HS-5 (cell line): ENCODE measurements at places on chromosomes 1 and 21.

- DNase-seq, result peak; percentile 46
Observed at GRCh38 chr21:36773117-36773516, 74.2 kb downstream of the SIM2 start.

DNA sequence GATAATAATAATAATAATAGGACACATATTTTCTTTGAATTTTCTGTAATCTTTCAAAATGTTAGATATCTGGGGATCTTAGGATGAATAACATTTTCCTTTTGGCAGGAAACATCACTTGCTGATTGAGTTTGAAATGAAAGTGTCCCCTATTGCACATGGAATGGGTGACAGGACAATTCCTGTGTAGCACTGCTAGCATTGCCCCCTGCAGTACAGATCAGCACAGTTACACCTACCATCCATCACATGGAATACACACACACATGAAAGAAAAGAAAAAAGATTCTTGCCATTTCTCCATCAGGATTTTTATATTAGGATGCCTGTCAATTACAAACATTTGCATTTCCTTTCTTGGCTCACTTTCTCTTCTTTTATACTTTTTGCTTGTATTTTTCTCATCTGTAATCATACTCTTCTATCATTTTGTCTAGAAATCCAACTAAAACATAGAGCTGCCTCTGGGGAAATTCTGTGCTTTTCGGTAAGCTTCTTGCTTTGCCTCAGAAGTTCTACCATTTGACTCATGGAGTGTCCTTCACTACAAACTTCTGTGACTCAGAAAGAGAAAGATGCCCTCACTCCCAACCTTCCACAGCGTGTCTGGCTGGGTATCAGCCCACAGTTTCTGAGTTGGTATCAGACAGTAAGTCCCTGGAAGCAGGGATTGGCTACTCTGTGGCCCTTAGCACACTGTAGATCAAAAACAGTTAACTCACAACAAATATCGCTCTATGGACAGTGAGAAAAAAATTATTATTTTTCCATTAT lies 641.2 kb downstream of the PTPRC start:
- DNase-seq, result no peak

GRCh38 chr1:17233675-17234320 lies 15.1 kb upstream of the PADI3 start:
- DNase-seq, result peak; percentile 90

DNA sequence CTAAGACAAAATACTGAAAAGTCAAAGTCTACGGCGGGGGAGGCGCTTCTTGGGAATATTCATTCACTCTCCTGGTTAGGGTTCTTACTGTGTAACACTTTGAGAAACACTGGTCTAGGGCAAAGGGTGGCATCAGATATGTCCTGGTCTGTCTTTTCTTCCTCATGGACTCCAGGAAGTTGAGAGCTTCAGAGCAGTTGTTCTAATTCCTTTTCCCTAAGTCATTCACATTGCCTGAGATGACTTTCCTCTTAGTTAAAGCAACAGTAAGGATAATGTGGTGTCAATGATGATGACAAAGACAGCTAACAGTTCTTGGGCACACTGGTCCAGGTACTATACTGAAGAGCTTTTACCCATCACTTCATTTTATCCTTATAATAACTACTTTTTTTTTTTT lies 27.0 kb downstream of the FGGY start:
- peak; percentile 2 for DNase-seq

GRCh38 chr1:29096231-29096886 lies 27.3 kb downstream of the TMEM200B start:
- DNase-seq, result no peak

- DNase-seq, result no peak
Observed at GRCh38 chr1:185353124-185353523, 36.1 kb upstream of the IVNS1ABP start.

GRCh38 chr1:198655459-198656121 lies 16.8 kb downstream of the PTPRC start:
- DNase-seq, result no peak

DNA sequence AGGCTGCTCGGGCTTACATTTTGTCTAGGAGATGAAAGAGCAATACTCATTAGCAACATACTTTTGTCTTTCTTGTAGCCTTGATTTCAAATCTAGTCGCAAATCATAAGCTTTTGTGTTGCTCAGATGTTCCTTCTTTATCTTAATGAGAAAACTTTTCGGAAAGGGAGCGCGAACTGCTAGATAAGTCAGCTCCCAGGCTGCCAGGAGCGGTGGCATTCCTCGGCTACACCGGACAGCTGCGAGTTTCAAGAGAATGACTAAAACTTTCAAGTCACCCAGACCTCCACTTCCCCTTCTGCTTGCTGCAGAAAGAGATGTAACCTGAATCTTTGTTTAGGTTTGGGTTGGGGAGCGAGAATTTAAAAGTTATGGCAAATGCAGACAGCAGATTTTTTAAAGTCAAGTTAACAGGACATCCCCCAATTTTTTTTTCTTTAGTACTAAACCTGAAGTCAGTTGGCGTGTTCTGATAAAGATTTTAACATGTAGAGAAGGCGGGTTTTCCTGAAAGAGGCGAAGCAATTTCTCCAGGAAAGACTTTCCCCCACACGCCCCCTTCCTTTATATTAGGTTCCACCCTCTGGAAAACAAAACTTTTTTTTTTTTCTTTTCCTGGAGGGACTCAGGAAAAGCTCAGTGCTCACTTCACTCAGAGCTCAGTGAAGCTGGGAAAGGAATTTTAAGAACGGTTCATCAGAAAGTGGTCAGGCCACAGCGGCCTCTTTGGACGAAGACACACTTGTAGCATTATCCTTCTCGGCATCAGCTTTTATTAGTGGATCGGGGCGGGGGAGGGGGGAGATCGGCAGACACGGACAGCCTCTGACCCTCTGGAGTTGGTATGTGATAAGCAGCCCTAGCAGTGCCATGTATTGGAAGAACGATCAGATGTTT lies at the start of gene LHX8:
TSS of gene LHX8 (plus strand) at position 639 of the 897 bp plus-strand sequence. CDS start 2,227 bp downstream, outside the sequence.
- no peak for DNase-seq

DNA sequence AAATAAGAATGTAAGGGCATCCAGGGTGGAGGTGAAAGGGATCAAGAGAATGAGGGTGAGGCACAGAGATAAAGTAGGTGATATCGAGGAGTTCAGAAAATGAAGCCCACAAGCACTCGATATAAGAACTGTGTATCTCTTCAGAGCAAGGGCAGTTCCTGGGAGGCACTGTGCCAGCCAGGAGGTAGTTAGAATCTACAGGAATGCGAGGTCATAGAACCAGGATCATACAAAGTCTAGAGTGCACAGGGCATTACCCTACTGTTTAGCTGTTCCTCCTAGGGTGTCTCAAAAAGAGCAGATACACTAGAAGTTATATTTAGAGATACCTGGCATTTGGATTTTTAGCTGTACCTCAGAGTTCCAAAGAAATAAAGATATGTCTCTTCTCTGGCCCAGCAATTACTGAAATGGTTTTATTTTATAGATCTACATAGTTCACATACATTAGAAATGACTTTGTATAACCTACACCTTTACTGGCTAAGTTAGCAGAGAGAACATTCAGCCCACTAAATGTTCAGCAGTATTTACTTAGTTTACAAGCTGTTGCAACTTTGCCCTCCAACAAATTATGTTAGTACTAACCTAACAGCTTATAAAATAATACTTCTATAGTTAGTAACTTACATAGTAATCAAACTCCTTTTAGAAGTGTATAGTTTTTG lies 1.6 kb downstream of the OVAAL start:
- DNase-seq, result no peak

DNA sequence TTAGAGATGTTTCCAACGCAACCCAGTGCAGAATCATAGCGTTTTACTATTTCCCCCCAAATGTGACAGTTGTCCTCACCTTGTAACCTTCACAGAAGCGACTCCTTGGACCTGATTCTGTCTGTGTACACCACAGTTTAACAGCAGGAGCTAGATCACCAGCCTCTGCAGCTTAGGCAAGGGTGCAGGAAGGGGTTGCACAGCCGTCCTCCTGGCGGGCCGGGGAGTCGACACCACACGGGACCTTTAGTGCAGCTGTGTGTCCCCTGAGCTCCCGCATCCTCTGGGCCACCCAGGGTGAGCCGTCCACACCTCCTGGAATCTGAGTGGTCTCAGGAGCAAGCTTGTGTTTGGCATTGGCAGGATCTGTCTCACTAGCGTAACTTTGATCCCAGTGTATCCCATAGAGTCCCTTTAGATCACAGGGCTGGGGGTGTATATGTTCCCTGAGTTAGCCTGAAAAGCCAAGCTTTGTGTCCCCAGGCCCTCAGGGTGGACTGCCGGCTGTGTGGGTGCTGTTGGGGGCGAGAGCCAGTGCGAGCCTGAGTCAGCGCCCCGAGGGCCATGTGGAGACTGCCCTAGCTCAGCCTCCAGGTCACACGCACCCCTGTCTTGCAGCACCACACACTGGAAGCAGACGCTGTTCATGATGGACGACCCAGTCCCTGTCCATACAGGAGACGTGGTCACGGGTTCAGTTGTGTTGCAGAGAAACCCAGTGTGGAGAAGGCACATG lies 27.5 kb downstream of the PRMT2 start:
- DNase-seq, result no peak

- no peak for DNase-seq
Observed at GRCh38 chr1:18849261-18849711, 10.2 kb downstream of the TAS1R2 start.

DNA sequence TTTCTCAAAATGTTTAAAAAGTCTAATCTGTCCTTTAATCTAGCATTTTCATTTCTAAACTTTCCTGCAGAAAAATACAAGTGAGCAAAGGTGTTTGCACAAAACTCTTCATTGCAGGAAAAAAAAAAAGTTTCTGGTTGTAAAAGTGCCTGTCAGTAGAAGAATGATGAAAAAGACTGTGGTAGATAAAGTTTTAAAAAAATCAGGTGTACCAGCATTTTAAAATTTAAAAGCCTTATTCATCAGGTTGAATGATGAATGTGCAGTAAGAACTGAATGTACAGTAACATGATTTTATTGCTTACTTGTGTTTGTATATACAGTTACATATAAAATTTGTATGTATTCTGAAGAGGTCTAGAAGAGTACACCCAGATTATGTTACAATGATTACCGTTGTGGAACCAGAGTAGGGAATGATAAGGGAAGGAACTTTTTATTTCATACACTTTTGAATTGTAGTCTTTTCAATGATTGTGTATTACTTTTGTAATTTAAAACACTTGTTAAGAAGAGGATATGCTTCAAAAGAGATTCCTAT lies 54.0 kb downstream of the FNBP1L start:
- no peak for DNase-seq

DNA sequence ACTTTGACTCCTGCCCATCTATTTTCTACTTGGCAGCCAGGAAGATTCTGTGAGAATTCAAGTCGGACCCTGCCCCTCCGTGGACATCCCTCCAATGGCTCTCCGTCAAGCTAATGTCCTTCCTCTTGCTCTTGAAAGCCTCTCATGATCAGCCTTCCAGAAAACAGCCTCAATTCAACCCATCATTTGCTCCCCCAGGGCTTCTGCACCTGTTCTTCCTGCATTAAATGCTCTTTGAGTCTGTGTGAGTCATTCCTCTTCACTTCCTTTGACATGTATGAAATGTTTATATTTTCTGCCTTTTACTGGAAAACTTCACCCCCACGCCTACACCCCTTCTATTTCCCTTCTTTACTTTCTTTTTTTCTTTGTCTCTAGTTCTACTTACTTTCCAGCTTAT lies 734.1 kb upstream of the ZP4 start:
- no peak for DNase-seq

DNA sequence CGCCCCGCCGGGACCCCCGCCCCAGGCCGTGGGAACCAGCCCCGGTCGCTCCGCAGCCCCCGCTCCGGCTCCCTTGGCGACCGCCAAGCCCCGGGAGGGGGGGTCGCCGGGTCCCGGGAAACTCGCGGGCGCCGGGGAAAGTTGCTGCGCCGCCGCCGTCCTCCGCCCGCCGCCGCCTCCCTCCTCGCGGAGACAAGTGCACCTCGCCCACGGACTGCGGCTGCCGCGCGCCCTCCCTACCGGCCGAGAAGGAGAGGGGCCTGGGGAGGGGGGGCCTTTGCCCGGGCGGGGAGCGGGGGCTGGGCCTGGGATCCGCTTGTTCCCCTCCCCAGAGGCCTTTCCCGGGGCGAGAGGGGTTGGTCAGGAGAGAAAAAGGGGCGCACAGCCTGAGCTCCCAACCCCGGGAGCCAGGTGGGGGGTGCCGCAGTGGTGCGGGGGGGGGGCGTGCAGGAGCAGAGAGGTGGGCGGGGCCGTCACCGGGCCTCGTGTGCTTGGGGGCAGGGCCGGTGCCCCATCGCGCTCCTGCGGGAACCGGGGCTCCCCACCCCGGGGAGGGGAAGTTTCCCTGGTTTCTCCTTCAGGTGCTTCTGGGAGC lies 592 bp downstream of the AGRN start:
- DNase-seq, result no peak

DNA sequence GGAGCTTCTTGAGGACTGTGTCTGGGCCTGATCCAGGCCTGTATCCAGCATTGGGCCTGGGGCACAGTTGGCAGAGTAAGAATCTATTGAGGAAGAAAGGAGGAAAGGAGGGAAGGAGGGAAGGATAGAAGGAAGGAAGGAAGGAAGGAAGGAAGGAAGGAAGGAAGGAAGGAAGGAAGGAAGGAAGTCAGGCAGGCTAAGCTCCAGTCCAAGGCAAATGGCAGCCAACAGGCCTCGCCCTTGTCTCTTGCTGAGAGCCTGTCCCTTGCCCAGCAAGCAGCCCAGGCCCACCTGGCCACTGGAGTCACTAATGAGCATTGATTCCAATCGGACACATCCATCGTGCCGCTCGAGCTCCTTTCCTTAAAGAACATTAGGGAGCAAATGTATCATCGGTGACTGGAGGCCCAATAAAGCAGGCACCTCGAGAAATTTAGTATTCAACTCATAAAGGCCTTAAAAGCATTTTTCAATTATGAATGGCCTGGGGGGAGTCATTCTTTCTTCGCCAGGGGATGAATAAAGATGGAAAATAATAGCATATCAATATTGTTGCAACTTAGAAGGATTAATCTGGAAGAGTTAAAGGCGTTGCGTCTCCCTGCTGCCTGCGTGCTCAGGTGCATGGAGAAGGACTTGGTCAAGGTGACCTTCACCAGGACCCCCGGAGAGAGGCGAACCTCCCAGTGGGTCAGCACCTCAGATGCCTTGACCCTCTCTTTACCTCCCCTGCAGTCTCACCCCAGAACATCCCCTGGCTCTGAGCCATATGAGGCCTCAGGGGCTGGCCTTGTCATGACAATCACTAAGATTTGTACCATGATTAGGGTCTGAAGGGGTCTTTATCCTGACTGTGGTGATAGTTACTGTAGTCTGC lies 144.5 kb upstream of the RUNX3 start:
- no peak for DNase-seq

GRCh38 chr21:34871026-34871908 lies 177.8 kb downstream of the RUNX1 start:
- no peak for DNase-seq

DNA sequence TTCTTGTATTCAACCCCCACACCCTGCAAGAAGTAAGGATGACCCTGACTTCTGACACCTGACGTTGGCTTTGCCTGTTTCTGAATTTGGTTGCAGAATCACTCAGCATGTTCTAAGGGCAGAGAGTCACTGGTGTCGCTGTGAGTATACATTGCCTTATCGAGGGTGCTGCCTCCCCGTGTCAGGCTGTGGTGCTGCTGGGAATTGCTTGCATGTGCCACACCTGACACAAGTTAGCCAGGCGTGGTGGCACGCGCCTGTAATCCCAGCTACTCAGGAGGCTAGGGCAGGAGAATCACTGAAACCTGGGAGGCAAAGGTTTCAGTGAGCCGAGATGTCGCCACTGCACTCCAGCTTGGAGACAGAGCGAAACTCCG lies 45.9 kb downstream of the WDR4 start:
- no peak for DNase-seq

- peak; percentile 77 for DNase-seq
Observed at GRCh38 chr1:111563619-111564018, 56.0 kb upstream of the RAP1A start.
